ENCODE measurements at places on chromosomes 2 and 18. TPM values are rescaled to one million over a fixed set of nuclear protein-coding genes. Genes with fewer than 3 reads are reported as not detected.

TRABD2A gene
- total RNA-seq = 19.1 TPM

LYG2 gene
- 1.7 TPM for total RNA-seq

HOXD13 gene
- not detected for total RNA-seq

ALK gene
- total RNA-seq = 2.1 TPM

GCKR gene
- total RNA-seq = 3.3 TPM

DUSP2 gene
- 6.3 TPM for total RNA-seq

ARHGAP28 gene
- 45.5 TPM for total RNA-seq

DOK6 gene
- 0.71 TPM for total RNA-seq

VIT gene
- total RNA-seq = 9.4 TPM

SCN3A gene
- total RNA-seq = 6.9 TPM

SCLY gene
- 19.6 TPM for total RNA-seq

CCDC141 gene
- total RNA-seq = 17.8 TPM

HK2 gene
- 142 TPM for total RNA-seq

MC5R gene
- total RNA-seq = 0.31 TPM

GAL3ST2 gene
- total RNA-seq = 4.3 TPM

PLA2R1 gene
- total RNA-seq = 5.3 TPM

SPC25 gene
- total RNA-seq = 0.99 TPM

DSG1 gene
- 3.8 TPM for total RNA-seq

CBLN2 gene
- total RNA-seq = 1.1 TPM

CD8A gene
- 1.7 TPM for total RNA-seq

RAX gene
- not detected for total RNA-seq

GDF7 gene
- 0.62 TPM for total RNA-seq

GALNT13 gene
- 0.55 TPM for total RNA-seq

LBX2 gene
- 1.4 TPM for total RNA-seq

DNAJC5G gene
- 37.4 TPM for total RNA-seq

G6PC2 gene
- total RNA-seq = 1.1 TPM

REEP1 gene
- 241 TPM for total RNA-seq

ASXL3 gene
- 18.0 TPM for total RNA-seq

BOK gene
- 62.7 TPM for total RNA-seq

SCYGR7 gene
- total RNA-seq = not detected

IL36RN gene
- not detected for total RNA-seq

IL37 gene
- 1.5 TPM for total RNA-seq

FAM161A gene
- 24.7 TPM for total RNA-seq

NEU4 gene
- total RNA-seq = 1.6 TPM

LYPD6 gene
- total RNA-seq = 6.8 TPM

HOXD11 gene
- 0.62 TPM for total RNA-seq

ACADL gene
- total RNA-seq = 18.5 TPM

CD226 gene
- 3.0 TPM for total RNA-seq

ST8SIA3 gene
- total RNA-seq = 1.6 TPM

DGUOK gene
- total RNA-seq = 93.9 TPM

ABCG8 gene
- 0.24 TPM for total RNA-seq

CDH2 gene
- 165 TPM for total RNA-seq

ACVR2A gene
- total RNA-seq = 38.3 TPM

LRRC30 gene
- total RNA-seq = not detected

NR4A2 gene
- total RNA-seq = 3.9 TPM

BMP10 gene
- total RNA-seq = not detected

RPRM gene
- total RNA-seq = 2.4 TPM

All from testis (tissue), 5 donors.